Posterior vena cava (tissue), 2 donors: ENCODE measurements at places on chromosomes 13 and 19. TPM values are rescaled to one million over a fixed set of nuclear protein-coding genes. Genes with fewer than 3 reads are reported as not detected.

- no peak for DNase-seq
These were observed 8.9 kb upstream of the MYO1F start for GRCh38 chr19:8585894-8586750.

GRCh38 chr13:71863254-71863865 is 3.6 kb downstream of the DACH1 start:
- DNase-seq: no peak

DNA sequence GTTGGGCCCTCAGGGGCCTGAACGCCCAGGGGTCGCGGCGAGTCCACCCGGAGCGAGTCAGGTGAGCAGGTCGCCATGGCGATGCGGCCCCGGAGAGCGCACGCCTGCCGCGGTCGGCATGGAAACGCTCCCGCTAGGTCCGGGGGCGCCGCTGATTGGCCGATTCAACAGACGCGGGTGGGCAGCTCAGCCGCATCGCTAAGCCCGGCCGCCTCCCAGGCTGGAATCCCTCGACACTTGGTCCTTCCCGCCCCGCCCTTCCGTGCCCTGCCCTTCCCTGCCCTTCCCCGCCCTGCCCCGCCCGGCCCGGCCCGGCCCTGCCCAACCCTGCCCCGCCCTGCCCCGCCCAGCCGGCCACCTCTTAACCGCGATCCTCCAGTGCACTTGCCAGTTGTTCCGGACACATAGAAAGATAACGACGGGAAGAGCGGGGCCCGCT is at the start of gene CCNA1:
Gene CCNA1, plus strand, starts transcription at position 390 of the 439 bp plus-strand sequence. CDS start 562 bp downstream, outside the sequence.
- peak; percentile 79 for DNase-seq

DNA sequence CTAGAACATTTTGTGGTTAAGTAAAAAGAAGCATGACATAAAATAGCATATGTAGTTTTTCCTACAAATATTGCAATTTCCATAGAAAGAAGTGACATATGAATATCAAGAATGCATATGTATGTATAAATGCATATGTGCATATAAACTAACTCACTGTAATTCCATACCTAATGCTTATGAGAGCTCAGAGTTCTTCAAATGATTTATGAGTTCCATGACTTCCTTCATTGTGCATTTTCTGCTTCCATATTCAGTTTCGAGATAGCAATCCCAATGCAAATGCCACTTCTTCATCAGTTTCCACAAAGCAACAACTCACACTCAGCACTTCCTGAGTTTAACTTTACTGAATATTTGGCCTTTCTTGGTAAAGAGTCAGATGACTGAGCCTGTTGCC is 1744.3 kb upstream of the MIR17HG start:
- no peak for DNase-seq

GRCh38 chr13:104809483-104809882 is 1726.0 kb downstream of the EFNB2 start:
- no peak for DNase-seq

- DNase-seq: no peak
These were observed 11.8 kb upstream of the BTBD2 start for GRCh38 chr19:2027361-2027760.

DNA sequence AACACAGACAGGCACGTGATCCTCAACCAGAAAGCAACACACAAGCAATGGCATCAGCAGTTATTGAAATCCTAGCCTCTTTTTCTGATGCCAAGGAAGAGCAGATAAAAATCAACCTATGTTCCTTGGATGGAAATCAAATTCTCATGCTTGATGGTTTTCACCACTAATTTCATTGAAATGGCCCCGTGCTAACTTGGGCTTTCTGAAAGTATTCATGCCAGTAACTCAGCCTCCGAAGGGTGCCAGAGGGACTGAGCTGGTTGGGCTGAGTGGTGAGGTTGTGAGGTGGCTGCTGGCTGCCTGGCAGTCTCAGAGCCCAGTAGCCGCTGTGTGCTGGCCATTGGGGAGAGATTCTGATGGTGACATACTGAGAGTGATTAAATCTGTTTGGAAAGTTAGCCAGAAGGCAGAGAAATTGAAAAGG is 309.3 kb downstream of the DCT start:
- peak; percentile 84 for DNase-seq

GRCh38 chr13:101120007-101120406 is 296.3 kb downstream of the NALCN start:
- no peak for DNase-seq

GRCh38 chr13:20247403-20247802 is 15.3 kb upstream of the GJB6 start:
- no peak for DNase-seq

- DNase-seq: no peak
These were observed 328.8 kb downstream of the FOXO1 start for GRCh38 chr13:40337651-40338050.

TBCB gene
- total RNA-seq: 141 TPM

C19orf33 gene
- total RNA-seq: 1.1 TPM

AP1M1 gene
- total RNA-seq: 59.4 TPM

ILF3 gene
- 154 TPM for total RNA-seq

PALM gene
- 89.6 TPM for total RNA-seq
